RWPE2 (cell line): ENCODE measurements at places on chromosomes 7 and 10.

- no peak for DNase-seq
Measured at GRCh38 chr7:2734751-2735571, 47.0 kb downstream of the AMZ1 start.

- DNase-seq, result no peak
Measured at GRCh38 chr10:91006001-91006751, 85.3 kb upstream of the ANKRD1 start.

DNA sequence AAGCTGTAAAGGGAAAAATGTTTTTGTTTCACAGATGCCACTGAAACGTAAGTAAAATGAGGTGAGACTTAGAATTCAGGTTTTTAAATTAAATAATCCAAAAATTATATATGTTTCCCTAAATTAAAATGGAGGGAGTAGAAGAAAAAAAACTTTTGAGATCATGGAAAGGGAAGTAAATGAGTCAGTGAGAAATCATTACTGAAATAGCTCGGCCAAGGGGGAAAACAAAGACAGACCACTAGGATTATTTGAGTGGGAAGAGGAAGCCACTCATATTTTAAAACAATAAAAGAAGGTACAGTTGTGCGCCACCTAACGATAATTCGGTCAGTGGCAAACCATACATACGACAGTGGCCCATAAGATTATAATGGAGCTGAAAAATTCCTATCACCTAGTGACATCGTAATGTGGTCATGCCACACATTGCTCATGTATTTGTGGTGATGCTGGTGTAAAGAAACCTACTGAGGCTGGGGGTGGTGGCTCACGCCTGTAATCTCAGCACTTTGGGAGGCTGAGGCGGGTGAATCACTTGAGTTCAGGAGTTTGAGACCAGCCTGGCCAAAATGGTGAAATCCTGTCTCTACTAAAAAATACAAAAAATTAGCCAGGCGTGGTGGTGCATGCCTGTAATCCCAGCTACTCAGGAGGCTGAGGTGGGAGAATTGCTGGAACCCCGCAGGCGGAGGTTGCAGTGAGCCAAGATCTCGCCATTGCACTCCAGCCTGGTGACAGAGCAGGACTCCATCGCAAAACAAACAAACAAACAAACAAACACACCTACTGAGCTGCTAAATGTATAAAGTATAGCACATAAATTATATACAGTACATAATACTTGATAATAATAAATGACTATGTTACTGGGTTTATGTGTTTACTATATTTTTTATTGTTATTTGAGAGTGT is 64.7 kb downstream of the MKX start:
- DNase-seq, result no peak

GRCh38 chr7:38413784-38414183 is 140.3 kb upstream of the TARP start:
- no peak for DNase-seq

DNA sequence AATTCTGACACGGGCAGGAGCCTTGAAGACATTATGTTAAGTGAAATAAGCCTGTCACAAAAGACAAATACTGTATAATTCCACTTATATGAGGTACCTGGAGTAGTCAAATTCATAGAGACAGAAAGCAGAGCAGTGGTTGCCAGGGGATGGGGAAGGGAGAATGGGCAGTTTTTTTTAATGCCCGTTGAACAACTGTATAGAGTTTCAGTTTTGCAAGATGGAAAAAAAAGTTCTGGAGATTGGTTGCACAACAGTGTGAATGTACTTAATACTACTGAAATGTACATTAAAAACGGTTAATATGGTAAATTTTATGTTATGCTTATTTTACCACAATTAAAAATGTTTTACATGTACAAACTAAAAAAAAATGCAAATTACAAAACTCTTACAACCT is 63.6 kb upstream of the EFCAB10 start:
- DNase-seq, result no peak

DNA sequence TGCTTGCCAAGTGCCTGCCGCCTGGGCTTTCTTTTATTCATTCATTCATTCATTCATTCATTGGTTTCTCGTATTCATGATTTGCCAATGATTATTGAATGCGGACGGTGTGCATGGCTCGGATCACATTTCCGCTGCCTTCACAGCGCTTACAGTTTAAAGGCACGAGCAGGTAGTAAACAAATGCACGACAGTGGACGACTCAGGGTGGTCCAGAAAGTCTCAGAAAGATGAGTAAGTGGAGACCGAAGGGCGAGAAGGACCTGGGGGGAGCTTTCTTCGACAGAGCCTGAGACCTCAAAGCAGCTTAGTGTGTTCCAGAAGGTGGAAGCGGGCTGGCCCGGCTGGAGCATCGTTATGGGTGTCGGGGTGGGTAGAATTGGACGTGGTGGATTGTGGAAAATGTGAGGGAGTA is 506 bp downstream of the MCM10 start:
- DNase-seq, result no peak

- DNase-seq, result peak; percentile 85
Measured at GRCh38 chr10:117441812-117442443, 66.7 kb upstream of the PDZD8 start.

DNA sequence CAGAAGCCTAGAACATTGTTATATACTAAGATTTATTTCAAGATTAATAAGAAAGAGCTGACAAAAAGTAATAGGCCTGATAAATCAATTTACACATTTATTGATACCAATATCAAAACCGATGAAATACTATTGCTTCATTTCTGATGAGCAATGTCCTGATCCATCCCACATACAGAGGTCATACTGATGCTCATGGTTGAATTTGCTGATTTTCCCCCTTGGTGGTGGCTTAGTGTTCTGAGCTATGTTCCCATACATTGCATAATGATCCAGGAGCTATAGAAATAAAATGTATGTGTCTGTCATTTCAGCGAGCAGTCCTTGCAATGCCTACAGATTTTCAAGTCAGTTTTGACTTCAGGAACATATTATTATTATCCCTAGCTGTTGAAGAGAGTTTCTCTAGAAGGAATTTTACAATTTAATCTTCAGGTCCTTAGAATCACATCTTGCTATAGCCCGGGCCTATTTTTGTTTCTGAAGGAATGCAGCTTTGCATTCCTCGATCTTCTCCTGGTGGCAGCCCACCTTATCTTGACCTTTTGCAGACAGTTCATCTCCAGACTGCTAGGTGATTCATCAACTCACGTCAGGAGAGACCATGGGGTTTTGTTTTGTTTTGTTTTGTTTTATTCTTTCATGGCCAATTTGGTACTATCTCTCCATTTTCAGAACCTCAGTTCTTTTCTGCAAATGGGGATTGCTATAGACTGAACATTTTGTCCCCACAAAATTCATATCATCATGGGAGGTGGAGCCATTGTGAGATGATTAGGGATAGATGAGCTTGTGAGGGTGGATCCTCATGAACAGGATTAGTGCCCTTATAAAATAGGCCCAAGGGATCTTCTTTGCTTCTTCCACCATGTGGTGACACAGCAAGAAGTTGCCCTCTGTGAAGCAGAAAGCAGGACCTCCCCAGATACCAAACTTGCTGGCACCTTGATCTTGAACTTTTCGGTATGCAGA is 465.6 kb upstream of the IGFBP3 start:
- no peak for DNase-seq
